ENCODE measurements at places on chromosomes 4 and X.

GRCh38 chrX:120305531-120306141 lies 5.6 kb downstream of the TMEM255A start:
- no peak overlapping the region for H3K4me3 ChIP-seq
- no peak for DNase-seq
- no peaks in the 10 kb centered on the region for H3K36me3 ChIP-seq

DNA sequence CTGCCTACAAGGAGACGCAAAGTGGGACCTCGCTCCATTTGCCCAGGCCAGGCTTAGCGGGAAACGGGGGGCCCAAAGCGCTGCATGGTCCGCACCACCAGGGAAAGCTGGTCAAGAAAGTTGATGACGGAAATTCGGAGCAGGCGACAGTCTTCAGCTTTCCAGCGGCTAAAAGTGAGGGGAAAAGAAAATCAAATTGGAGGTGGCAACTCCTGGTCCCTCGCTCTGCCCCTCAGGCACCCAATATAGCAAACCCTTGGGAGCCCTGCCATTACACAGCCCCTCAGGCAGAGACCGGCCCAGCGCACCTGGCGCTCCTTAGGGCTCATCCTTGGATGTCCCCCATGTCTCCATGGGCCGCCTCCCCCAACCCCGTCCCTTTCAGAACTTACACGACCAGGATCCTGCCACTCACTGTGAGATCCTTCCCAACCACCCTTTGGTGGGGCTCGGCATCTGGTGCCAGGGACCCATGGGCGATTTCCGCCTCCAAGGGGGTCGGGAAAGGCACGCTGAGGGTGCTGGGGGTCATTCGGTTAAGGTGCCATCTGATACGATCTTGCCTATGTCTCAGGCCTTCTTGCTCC lies 1.1 kb downstream of the LAGE3 start:
- no peaks in the 10 kb centered on the region for H3K27me3 ChIP-seq
- peak overlapping the region; percentile 80 for H3K27ac ChIP-seq
- H3K4me1 ChIP-seq: no peaks in the 10 kb centered on the region
- peak; percentile 57 for DNase-seq
- no peaks in the 10 kb centered on the region for H3K36me3 ChIP-seq
- H3K4me3 ChIP-seq: peak overlapping the region; percentile 51

DNA sequence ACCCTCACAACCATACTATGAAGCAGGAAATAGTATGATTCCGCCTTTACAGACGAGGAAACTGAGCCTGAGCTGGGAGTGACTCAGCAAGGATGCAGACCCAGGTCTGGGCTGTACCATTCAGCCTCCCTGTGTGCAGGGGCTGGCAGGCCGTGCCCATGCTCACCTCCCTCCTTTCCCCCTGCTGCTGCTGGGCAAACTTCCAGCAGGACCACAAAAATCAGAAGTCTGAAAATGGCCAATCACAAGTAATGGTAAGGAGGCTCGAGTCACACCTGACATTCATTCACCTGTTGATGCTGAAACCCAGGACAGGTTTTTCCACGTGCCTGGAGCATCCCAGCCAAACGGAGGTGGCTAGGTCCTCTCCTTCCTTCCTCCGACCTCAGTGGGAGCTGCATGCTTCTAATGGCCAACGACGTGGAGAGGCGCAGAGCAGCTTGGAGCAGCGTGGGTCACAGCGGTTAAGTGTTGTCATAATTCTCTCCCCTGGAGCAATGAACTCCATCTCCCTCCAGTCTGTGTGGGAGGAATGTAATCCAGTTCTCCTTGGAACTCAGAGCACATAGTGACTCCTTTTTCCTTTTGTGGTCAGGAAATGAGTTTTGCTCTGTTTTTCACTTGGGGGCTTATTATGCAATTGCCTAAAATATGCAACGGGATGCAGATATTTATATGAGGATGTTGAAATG lies 371.7 kb downstream of the BCOR start:
- DNase-seq: no peak
- H3K4me1 ChIP-seq: peaks cover 3% of the 10 kb centered on the region
- H3K36me3 ChIP-seq: no peaks in the 10 kb centered on the region

GRCh38 chrX:2159861-2160260 lies 340.9 kb downstream of the DHRSX start:
- H3K4me3 ChIP-seq: no peak overlapping the region
- DNase-seq: no peak
- H3K27me3 ChIP-seq: no peaks in the 10 kb centered on the region
- no peak overlapping the region for H3K27ac ChIP-seq
- H3K4me1 ChIP-seq: no peaks in the 10 kb centered on the region

GRCh38 chr4:234178-234577 lies 71.1 kb downstream of the ZNF732 start:
- no peak overlapping the region for H3K4me3 ChIP-seq
- H3K27ac ChIP-seq: no peak overlapping the region
- no peaks in the 10 kb centered on the region for H3K4me1 ChIP-seq
- no peaks in the 10 kb centered on the region for H3K36me3 ChIP-seq

DNA sequence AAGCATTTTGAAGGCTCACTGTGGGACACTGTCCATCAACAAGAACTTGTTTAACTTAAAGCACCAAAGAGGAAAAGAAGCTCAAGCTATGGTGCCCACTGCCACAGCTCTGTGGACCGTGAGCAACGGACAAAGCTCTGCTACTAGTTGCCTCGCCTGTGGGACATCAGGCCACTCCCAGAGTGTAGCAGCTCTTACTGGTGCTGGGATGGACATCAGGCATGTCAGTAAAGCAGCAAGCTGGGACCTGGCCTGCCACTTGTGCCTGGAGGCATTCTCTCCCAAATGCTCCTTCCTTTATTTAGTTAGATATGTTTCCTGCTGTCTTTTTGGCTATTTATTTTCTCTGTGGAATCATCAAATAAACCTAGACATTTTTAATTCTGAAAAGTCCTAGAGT lies 46.7 kb downstream of the TMEM154 start:
- H3K36me3 ChIP-seq: no peaks in the 10 kb centered on the region
- no peak for DNase-seq
- no peaks in the 10 kb centered on the region for H3K4me1 ChIP-seq
- no peak overlapping the region for H3K27ac ChIP-seq
- H3K4me3 ChIP-seq: no peak overlapping the region

DNA sequence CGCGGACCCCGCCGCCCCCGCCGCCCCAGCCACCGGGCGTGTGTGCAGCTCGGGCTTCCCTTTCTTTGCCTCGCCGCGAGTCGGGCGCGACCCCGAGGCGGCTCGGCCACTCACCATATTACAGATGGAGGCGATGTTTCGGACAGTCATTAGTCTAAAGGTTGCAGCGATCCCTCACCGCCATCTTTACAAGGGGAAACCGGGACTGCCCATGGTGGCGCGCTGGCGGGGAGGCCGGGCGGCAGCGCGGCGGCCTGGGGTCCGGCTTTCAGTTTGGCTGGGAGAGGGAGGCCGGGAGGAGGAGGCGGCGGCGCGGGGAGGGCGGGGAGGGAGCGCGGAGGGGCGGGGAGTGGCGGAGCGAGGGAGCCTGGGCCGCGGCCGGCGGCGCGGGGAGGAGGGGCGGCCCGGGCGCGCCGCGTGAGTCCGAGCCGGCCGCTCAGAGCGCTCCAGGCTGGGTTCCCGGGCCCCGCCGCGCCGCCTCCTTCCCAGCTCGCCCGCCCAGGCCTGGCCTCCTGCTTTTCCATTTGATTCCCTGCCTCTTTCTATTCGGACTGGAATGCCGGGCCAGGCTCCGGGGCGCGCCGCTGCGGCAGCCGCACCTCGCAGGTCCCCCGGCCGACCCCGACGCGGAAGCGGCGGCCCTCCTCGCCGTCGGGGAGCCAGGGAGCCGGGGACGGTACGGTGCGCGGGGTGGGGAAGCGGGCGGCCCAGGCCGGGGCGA lies at the start of gene USP46:
TSS of gene USP46 (minus strand) at position 301 of the 721 bp plus-strand sequence. CDS start at position 150, 151 bp downstream.
- H3K4me3 ChIP-seq: peak within 1 kb of the TSS; percentile 78
- peaks cover 8% of the 10 kb centered on the region for H3K4me1 ChIP-seq
- DNase-seq: peak; percentile 91
- no peaks in the 10 kb centered on the region for H3K27me3 ChIP-seq
